Eye (tissue), 1 donor: ENCODE measurements at places on chromosomes 4 and X.

GRCh38 chrX:153448556-153449367, 2.9 kb upstream of the TREX2 start:
- DNase-seq: no peak

GRCh38 chrX:155615938-155616337, 3.2 kb upstream of the TMLHE start:
- no peak for DNase-seq

- no peak for DNase-seq
These were observed 115.8 kb upstream of the DDIT4L start for GRCh38 chr4:100306018-100306417.

GRCh38 chr4:21898101-21898500, 50.5 kb downstream of the KCNIP4 start:
- DNase-seq: no peak

- no peak for DNase-seq
These were observed 904 bp upstream of the WDR1 start for GRCh38 chr4:10117359-10118047.

DNA sequence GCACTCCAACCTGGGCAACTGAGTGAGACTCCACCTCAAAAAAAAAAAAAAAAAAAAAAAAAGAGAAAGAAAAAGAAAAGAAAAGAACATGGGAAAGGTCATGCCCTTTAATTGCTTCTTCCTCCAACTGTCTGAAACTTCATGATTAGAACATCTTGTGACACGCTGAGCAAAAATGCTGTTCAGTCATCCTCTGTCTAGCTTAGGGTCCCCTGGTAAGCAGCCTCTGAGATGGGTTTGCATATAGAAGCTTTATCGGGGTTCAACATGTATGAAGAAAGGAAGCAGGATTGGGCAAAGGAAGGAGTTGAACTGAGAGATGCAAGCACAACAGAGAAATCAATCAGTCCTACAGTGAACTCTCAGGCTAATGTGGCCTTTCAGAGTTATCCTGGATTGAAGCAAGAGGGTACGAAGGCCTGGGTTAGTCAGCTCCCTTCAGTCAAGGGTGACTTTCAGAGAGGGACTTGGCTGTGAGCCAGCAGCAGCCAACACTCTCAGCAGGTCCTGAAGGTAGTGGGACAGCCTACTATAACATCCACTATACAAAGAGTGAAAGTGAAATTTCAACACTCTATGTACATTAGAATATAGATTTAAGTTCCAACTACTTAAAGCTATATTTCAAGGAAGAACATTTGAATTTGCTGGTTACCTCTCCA, 11.4 kb downstream of the MAOB start:
- no peak for DNase-seq

- peak; percentile 88 for DNase-seq
These were observed 106.6 kb downstream of the CEP135 start for GRCh38 chr4:56055027-56055977.

DNA sequence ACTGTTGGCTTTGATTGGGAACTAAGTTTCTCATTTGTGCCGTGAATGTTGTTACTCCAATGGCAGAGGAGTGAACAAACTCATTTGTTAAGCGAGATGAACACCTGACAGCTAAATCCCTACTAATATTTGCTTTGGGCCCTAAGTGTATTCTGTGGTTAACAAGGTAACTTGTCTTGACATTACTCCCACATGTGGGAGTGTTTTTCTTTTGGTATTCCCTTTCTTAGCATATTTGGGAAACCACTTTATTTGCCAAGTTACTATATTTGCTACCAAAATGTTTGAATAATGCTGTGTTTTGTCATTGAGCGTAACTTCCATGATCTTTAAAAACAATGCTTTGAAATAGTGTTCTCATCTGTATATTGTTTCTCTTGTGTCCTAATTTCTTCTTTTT, 82.5 kb downstream of the ARHGAP10 start:
- DNase-seq: no peak
